Cerebellum (tissue), 4 donors: ENCODE measurements at places on chromosomes 16 and 17.

DNA sequence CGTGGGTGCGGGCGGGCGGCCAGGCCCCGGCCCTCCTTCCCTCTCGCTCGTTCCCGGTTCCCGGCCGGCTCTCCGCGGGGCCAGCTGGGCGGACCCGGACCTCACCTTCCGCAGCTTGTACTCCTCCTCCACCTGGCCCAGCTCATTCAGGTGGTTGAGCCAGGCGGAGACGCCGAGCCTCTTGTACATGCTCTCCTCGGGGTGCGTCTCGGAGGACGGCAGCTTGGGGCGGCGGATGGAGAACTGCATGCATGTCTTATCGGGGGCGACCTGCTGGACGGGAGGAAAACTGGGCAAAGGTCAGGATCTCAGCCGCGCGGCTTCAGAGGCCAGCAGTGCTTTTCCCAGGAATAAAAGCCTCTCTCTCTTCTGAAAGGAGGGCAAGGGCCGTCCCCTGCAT, 85.4 kb downstream of the TBC1D16 start:
- no peak for DNase-seq

GRCh38 chr16:636206-637080, at the start of gene METTL26:
METTL26 (minus strand) TSS chr16:636305; CDS start chr16:636290, 15 bp downstream.
- DNase-seq = peak; percentile 96

DNA sequence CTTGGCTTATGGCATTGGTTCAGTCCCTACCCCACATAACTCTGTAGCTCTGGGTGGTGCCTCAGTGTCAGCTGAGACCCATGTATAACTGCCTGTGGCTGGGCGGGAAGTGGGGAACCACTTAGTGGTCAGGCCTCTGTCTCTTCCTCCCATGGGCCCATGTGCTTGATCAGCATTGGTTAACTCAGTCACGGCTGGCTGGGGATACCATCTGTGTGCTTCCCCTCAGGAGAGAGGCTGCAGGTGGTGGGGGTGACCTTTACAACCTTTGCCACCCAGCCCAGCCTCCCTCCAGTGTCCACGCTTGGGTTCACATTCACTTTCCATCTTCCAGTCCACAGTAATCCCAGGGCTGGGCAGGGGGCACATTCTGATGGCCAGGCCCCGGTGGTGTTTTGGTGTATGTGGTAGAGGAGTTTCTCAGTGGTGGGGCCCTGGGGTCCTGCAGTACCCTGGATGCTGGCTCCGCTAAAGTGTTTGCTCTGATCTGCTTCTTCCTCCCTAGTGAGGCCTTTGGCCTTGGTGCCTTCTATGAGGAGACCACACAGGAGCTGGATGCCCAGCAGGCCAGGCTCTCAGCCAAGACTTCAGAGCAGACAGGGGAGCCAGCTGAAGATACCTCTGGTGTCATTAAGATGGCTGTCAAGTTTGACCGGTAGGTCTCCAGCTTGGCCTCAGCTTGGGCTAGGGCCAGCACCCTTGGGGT, 10.2 kb upstream of the NFATC3 start:
- no peak for DNase-seq

DNA sequence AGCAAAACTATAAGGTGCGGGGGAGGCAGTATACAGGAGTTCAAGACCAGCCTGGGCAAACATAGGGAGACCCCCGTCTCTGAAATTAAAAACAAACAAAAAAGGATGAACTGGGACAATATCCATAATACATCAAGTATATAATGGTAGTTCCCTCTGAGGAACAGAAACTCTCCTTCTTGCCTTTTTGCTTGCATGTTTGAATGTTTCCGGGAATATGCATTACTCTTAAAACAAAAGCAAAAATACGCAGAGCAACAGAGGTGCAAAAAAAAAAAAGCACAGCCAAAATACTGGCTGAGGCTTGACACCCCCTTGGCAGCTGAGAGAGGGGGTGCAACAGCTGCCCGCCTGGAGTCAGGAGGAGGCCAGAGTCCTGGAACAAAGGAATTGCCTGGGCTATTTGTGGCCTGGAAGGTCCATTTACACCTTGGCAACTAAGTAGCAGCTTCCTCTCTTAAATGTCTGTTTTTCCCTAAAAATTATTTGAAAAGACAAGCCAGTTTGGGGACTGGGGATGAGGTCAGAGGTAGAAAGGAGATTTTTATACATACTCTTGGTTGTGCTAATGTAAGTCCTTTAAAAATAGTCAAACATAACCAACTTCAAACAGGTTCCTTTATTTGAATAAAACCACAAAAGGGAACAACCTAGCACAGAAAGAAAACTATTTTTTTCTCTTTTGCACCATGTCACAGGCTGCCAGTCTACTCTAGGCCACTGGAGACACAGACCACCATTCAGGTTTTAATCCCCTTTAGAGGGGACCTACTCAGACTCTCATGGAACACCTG, 19.5 kb downstream of the USP7 start:
- DNase-seq = no peak

GRCh38 chr16:80563066-80563465, 22.3 kb downstream of the DYNLRB2 start:
- DNase-seq = peak; percentile 80

- no peak for DNase-seq
Observed at GRCh38 chr16:83701494-83701893, 106.3 kb upstream of the HSBP1 start.

- peak; percentile 46 for DNase-seq
Observed at GRCh38 chr17:29572691-29573557, 4.4 kb downstream of the TP53I13 start.

DNA sequence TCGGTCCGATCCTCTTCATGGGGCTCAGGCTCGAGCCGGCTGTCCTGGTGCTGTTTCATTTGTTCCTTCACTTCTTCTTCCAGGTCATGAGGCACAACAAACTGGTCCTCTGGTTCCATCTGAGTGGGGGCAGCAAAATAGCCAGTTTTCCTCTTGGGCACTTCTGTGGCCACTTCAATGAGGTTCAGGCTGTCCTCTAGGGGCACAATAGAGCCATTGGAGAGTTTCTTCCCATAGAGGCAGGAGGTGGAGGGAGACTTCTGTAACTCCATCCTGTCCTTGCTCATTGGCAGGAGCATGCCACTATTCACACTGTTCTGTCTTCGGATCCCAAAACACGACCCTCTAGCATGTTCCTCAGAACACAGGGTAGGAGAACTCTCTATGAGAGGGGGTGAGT, 22.9 kb downstream of the MARVELD3 start:
- DNase-seq = no peak

DNA sequence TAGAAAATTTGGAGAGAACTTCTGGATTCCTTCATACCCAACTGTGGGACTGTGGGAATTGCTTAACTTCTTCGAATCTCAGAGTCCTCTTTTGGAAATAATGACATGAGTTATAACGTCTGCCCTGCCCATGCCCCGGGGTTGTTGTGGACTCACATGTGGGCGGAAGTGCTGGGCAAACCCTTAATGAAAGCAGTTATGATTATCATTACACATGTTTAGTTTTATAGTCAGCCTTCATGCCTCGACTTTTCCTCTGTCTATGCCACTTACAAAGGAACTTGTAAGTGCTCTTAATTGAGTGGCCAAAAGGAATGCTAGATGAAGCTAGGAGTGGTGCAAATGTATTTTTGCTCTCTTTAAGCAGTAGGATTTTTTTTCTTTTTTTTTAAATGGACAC, 3.9 kb downstream of the KRT27 start:
- DNase-seq = no peak

GRCh38 chr16:10509534-10510025, 70.8 kb downstream of the EMP2 start:
- DNase-seq = peak; percentile 85

- peak; percentile 66 for DNase-seq
Observed at GRCh38 chr16:80526418-80527061, 14.3 kb upstream of the DYNLRB2 start.

DNA sequence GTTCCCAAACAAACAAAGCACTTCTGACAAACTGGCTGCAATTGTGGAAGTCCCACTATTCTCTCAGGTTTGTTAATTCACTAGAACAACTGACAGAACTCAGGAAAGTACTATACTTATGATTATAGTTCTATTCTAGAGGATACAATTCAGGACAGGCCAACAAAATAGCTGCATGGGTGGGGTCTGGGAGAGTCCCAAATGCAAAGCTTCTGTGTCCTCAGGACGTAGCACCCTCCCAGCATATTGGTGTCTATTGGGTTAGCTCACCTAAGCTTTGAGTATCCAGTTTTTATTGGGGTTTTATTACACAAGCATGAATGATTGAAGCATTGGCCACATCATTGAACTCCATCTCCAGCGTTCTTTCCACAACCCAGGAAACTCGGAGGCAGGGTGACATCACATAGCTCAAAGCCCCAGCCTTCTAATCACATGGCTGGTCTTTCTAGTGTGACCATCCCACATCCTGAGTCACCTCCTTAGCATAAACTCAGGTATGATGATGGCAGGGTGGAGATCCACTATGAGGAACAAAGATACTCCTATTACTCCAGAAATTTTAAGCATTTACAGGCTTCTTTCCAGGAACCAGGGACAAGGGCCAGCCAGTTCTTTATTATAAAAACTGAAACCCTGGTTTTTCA, 43.9 kb upstream of the CCNF start:
- no peak for DNase-seq

GRCh38 chr17:33201283-33201682, 91.8 kb downstream of the ASIC2 start:
- DNase-seq = no peak

GRCh38 chr16:67284699-67285646, 5.6 kb downstream of the PLEKHG4 start:
- DNase-seq = peak; percentile 84

DNA sequence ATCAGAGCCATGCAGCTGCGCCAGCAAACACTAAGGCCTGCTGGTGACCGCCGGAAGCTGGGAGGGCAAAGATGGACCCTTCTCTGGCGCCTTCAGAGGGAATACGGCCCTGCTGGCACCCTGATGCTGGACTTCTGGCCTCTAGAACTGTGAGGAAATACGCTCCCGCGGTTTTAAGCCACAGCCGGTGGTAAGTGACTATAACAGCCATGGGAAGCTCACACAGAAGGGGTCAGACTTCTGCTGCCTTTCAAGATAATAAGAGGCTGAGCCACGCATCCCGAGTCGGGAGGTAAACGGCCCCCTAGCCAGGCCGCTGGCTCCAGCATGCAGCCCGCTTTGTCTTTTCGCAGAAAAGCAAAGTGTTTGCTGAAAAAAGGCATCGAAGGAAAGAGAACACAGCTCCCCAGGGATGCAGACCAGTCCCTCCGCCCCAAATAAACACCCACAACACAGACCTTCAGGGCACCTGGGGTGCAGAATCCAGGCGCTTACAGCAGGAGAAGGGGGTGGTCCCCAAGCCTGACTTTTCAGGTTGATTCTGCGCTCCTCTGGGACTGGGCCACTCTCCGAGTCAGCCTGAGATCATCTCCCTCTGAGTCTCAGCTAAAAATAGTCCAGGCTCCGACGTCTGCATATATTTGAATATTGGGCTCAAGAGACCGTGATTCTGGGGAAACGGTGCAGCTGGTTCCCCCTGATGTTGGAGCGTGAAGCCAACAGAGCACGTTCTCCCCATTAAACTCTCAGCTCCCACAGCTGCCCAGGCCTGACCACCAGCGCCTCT, 89.7 kb downstream of the MGAT5B start:
- DNase-seq = no peak

- no peak for DNase-seq
Observed at GRCh38 chr17:13792314-13792713, 190.6 kb upstream of the HS3ST3A1 start.

- DNase-seq = peak; percentile 49
Observed at GRCh38 chr17:1907909-1908698, 78.3 kb downstream of the RPA1 start.

GRCh38 chr16:88274847-88275246, 107.9 kb upstream of the ZNF469 start:
- DNase-seq = no peak

- DNase-seq = no peak
Observed at GRCh38 chr16:55664786-55665407, 9.1 kb downstream of the SLC6A2 start.

- DNase-seq = no peak
Observed at GRCh38 chr17:9668517-9668916, 23.2 kb downstream of the USP43 start.

GRCh38 chr16:12146966-12147365, 170.4 kb downstream of the SNX29 start:
- DNase-seq = no peak

GRCh38 chr17:28570716-28571360, 486 bp downstream of the PIGS start:
- peak; percentile 59 for DNase-seq

DNA sequence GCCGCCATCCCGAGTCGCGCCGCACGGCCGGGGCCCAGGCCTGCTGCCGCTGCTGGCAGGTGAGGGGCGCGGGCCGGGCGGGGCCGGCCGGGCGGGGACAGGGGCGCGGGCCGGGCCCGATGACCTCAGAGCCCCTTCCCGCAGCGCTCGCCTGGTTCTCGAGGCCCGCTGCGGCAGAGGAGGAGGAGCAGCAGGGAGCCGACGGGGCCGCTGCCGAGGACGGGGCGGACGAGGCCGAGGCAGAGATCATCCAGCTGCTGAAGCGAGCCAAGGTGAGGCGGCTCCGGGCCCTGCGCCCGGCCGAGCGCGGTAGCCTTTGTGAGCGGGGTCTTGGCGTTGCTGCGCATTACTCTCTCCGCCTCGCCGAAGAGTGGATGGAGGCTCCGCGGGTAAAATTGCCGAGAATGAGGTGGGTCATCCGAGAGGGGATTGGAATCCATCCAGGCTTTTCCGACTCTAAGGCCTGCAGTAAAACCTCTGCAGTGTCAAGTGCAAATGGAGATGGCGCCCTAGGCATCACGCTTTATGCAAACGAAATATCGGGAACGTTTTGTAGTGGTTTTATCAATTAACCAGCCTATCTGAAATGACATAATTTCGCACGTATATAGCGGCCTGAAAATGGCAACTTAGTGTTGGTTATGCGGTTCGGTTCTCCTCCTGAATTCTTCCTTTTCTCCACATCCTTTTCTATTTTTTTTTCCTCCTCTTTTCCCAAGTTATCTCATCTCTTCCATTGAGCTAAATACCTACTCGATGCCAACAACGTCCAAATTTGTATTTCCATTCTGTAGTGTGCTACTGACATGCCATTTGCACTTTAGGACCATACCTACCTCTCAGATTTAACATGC, 577 bp downstream of the TTC19 start:
- DNase-seq = no peak

DNA sequence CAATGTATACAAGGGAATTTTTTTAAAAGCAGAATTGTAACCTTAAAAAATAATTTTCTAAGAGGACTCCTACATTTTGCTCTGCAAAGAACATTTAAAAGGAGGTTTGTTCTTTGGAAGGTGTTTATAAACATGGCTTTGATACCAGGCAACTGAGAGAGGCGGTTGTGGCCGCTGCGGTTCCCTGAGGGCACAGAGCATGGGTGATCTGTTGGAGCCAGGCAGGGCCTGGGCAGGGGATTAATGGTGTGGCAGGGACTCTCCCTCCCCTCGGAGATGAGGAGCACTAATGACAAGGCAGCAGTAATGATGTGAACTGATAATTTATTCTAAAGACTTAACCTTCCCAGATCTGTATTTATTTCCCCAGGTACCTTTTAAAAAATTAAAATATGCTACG, 65.4 kb downstream of the WWP2 start:
- DNase-seq = no peak

GRCh38 chr17:77635176-77635575, 323.3 kb upstream of the TNRC6C start:
- no peak for DNase-seq
